Cardiac muscle cell (in vitro differentiated cells and primary cell): ENCODE measurements at places on chromosomes 3 and 15. TPM values are rescaled to one million over a fixed set of nuclear protein-coding genes. Genes with fewer than 3 reads are reported as not detected.
A peak's percentile ranks its signal among the peaks of the same experiment; 100 is the strongest.

DNA sequence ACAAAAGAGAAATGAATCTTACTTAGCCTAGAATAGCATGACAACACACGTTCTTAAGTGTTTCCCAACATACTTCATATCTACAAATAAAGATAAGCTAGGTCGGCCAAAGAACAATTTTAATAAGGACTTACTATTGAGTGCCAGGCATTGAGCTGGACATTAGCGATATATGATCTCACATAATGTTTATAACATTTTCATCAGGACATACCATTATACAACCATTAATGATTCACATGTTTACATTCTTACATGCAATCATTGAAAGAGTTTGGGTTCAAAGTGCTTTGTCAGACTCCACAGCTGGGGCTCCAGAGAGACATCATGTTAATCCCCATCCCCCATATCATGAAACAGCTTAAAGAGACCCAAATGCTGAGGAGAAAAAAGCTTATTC is 189.0 kb downstream of the STT3B start:
- no peak overlapping the region for H3K27ac ChIP-seq
- no peaks in the 10 kb centered on the region for H3K36me3 ChIP-seq
- no peaks in the 10 kb centered on the region for H3K27me3 ChIP-seq
- peaks cover 3% of the 10 kb centered on the region for H3K4me1 ChIP-seq

GRCh38 chr3:44905446-44906157 is 31.2 kb downstream of the TGM4 start:
- no peak overlapping the region for H3K4me3 ChIP-seq
- no peaks in the 10 kb centered on the region for H3K36me3 ChIP-seq
- H3K27me3 ChIP-seq: no peaks in the 10 kb centered on the region
- no peak overlapping the region for H3K27ac ChIP-seq
- H3K4me1 ChIP-seq: peaks cover 1% of the 10 kb centered on the region
- DNase-seq: no peak

GRCh38 chr3:131802029-131802428 is 232.8 kb downstream of the CPNE4 start:
- no peak overlapping the region for H3K27ac ChIP-seq
- H3K36me3 ChIP-seq: no peaks in the 10 kb centered on the region
- H3K4me1 ChIP-seq: no peaks in the 10 kb centered on the region
- H3K4me3 ChIP-seq: no peak overlapping the region

- H3K4me1 ChIP-seq: peaks cover 20% of the 10 kb centered on the region
- DNase-seq: peak; percentile 46
- peak overlapping the region; percentile 99 for H3K27ac ChIP-seq
- peak overlapping the region; percentile 96 for H3K4me3 ChIP-seq
Measured at GRCh38 chr3:136194409-136195257, 1.5 kb downstream of the MSL2 start.

DNA sequence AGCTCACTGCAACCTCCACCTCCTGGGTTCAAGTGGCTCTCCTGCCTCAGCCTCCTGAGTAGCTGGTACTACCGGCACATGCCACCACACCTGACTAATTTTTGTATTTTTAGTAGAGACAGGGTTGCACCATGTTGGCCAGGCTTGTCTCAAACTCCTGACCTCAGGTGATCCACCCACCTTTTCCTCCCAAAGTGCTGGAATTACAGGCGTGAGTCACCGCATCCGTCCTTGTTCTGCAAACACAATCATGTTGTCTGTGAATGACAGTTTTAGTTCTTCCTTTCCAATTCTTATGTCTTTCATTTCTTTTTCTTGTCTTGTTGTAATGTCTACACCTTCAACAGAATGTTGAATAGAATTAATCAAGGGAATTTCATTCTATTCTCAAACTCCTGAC is 16.3 kb upstream of the SMCO1 start:
- DNase-seq: no peak
- H3K27me3 ChIP-seq: no peaks in the 10 kb centered on the region
- no peaks in the 10 kb centered on the region for H3K4me1 ChIP-seq
- H3K36me3 ChIP-seq: no peaks in the 10 kb centered on the region
- no peak overlapping the region for H3K4me3 ChIP-seq

DNA sequence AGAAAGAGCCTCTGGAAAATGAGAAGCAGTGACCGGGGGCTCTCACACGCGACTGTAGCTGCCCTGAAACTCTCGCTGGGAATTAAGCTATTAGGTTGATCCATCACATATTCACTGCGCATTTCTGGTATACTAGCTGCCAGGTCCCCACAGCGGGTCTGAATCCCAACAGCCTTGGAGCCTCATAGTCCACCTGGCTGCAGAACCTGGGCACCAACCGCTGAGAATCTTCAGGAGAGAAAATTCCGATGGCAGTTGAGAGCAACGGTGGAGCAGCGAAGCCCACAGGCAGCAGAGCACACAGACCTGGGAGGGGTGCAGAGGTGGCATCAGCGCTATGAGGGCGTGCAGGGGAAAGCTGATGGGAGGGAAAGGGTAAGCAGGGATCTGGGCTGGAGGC is 75.1 kb downstream of the FAM174B start:
- H3K36me3 ChIP-seq: no peaks in the 10 kb centered on the region
- no peaks in the 10 kb centered on the region for H3K27me3 ChIP-seq
- no peaks in the 10 kb centered on the region for H3K4me1 ChIP-seq
- DNase-seq: no peak
- H3K27ac ChIP-seq: no peak overlapping the region

GRCh38 chr3:130849091-130849552 is 44.8 kb upstream of the ATP2C1 start:
- H3K4me3 ChIP-seq: no peak overlapping the region
- no peak overlapping the region for H3K27ac ChIP-seq
- H3K27me3 ChIP-seq: no peaks in the 10 kb centered on the region
- H3K4me1 ChIP-seq: peaks cover 12% of the 10 kb centered on the region

DNA sequence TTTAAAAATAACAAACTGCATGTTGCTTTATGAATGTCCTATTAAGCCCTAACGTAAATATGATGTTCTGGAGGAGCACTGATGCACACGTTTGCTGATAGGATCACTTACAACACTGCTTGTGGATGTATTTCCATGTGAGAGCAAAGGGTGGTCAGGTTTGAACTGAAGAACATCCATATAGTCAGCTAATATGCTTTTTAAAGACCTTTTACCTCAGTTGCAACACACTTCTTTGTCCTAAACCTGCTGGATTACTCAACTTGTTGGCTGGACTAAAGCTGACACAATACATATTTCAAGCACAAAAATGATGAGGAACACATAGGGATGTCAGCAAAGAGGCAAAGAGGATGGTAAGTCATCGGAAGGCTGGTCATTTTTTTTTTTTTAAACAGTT is 186.6 kb downstream of the TIGIT start:
- no peaks in the 10 kb centered on the region for H3K36me3 ChIP-seq
- no peak overlapping the region for H3K27ac ChIP-seq
- H3K4me3 ChIP-seq: no peak overlapping the region
- no peaks in the 10 kb centered on the region for H3K4me1 ChIP-seq
- DNase-seq: no peak

- peak; percentile 20 for DNase-seq
- no peak overlapping the region for H3K4me3 ChIP-seq
- no peaks in the 10 kb centered on the region for H3K27me3 ChIP-seq
- H3K4me1 ChIP-seq: no peaks in the 10 kb centered on the region
- H3K27ac ChIP-seq: no peak overlapping the region
Measured at GRCh38 chr15:99961011-99961441, 227.8 kb upstream of the LYSMD4 start.

GRCh38 chr3:52181543-52181942 is 16.4 kb upstream of the ALAS1 start:
- DNase-seq: no peak
- no peaks in the 10 kb centered on the region for H3K27me3 ChIP-seq
- no peak overlapping the region for H3K27ac ChIP-seq

- no peak for DNase-seq
- H3K4me1 ChIP-seq: peaks cover 29% of the 10 kb centered on the region
- H3K4me3 ChIP-seq: no peak overlapping the region
Measured at GRCh38 chr15:36365963-36366362, 213.5 kb upstream of the CDIN1 start.

GRCh38 chr15:92907229-92907628 is 7.1 kb downstream of the CHD2 start:
- H3K27me3 ChIP-seq: no peaks in the 10 kb centered on the region
- H3K36me3 ChIP-seq: no peaks in the 10 kb centered on the region
- H3K4me3 ChIP-seq: peak overlapping the region; percentile 4
- no peak for DNase-seq
- peak overlapping the region; percentile 92 for H3K27ac ChIP-seq

DNA sequence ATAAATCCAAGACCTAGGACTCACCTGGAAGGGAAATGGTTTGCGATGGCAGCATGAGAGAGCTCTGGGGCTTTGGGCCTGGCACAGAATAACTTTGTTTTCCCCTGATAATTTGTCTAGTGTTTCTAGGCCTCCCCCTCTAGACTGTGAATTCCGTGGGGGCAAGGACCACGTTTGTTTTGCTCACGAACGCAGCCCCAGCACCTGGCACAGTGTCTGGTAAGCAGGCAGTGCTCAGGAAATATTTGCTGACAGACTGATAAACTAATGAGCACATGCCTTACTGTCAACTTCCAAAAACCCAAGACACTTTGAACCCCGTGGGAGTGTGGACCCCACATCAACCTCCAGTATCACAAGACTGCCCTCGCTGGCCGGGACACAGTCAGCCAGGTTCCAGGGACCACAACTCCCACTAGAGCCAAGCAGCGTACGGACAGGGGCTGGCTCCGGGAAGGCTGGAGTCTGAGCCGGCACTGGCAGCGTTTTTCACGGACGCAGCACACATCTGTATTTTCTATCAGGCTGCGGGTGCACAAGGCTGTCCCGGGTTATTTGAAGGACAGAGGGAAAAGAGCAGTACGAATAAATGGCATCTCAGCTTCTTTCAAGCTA is 146.5 kb downstream of the XXYLT1 start:
- peaks cover 9% of the 10 kb centered on the region for H3K4me1 ChIP-seq
- no peaks in the 10 kb centered on the region for H3K27me3 ChIP-seq
- no peaks in the 10 kb centered on the region for H3K36me3 ChIP-seq
- DNase-seq: no peak
- H3K27ac ChIP-seq: peak overlapping the region; percentile 6

DNA sequence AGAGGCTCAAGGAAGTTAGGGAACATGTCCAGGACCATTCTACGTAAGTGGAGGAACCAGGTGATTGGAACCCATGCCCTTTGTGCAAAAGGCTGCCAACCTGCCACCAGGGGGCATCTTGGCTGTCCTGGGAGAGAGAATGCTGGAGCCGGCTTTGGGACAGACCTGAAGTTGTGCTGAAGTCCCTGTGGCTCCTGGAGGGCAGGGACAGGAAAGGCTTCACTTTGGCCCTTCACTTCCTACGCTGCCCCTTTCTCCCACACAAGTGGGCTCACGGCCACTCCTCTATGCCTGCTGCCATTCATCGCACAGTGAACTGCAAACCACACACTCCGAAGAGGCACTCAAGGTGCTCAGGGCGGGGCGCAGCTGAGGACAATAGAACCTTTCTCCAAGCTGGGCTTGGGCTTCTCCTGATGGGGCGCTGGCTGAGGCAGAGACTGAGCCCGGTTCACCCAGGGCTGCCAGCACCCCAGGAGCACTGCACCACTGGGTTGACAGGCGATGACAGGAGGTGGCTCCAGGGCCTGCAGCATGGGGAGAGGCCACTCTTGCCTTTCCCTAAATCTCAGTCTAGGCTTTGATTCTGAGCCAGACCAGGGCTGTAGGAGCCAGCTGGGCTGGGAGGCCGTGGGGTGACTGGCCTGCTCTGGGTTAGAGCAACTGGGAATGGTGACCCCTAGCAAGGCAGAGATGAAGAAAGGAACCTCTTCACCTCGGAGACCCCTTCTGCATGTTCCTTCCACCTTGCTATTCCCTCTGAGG is 8.4 kb downstream of the SHF start:
- H3K36me3 ChIP-seq: no peaks in the 10 kb centered on the region
- peak; percentile 47 for DNase-seq
- H3K27me3 ChIP-seq: no peaks in the 10 kb centered on the region

DNA sequence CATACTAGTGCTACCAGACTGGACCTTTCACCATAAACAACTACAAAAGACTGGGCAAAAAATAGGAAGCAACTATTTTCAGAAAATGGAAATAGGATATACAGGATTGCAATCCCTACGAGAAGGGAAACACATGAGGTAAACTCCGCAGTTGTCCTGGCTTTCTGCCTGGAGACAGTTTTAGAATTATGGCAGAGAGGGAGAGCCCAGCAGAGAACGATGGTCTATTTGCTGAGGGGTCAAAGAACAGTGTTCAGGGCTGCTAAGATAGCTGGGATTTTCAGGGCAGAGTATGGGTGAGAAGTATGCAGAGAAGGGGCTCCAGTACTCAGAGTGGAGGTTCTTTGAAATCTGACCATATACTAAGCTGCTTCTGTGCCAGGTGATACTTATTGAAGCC is 163.4 kb downstream of the CHDH start:
- no peak overlapping the region for H3K27ac ChIP-seq
- no peak overlapping the region for H3K4me3 ChIP-seq
- no peaks in the 10 kb centered on the region for H3K27me3 ChIP-seq
- DNase-seq: no peak
- peaks cover 36% of the 10 kb centered on the region for H3K4me1 ChIP-seq

DNA sequence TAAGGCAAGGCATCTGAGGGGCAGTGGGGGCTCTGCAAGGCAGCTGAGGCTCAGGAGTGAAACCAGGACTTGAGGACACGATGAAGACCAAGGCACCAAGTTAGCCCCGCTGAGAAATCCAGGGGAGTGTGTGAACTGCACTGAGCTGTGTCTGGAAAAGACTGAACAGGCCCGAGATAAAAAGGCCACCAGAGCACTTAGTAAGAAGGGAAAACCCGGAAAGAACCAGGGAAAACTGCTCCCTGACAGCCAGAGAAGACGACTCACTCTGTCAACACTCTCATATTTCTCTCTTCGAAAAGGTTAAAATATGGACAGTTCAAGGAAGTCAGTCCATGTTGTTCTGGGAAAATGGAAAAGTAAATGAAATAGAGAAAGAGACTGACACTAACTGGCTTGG is 109.0 kb downstream of the SEC22A start:
- DNase-seq: no peak
- peaks cover 3% of the 10 kb centered on the region for H3K27me3 ChIP-seq
- H3K4me1 ChIP-seq: no peaks in the 10 kb centered on the region
- H3K27ac ChIP-seq: no peak overlapping the region

GRCh38 chr15:39631357-39631756 is 50.5 kb downstream of the THBS1 start:
- peaks cover 18% of the 10 kb centered on the region for H3K4me1 ChIP-seq
- H3K4me3 ChIP-seq: no peak overlapping the region
- no peak for DNase-seq
- H3K27me3 ChIP-seq: no peaks in the 10 kb centered on the region
- no peak overlapping the region for H3K27ac ChIP-seq

DNA sequence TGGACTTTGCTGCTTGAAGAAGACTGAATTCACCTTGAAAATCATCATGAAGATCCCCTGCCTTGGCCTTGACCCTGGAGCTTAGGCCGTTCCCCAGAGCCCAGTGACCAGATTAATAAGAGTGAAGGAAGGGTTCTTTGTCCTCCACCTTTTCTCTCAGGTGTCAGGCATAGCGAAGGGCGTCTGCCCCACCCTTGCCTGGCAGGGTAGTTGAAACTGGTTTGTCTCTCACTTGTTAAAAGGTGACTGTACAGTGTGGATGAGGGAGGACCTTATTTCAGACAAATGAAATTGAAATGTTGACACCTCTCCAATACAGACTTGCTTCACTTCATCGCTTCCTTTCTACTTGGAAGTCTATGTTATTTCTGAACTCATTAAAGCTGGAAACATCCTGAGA is 223.7 kb upstream of the BHLHE40 start:
- no peak overlapping the region for H3K27ac ChIP-seq
- no peak overlapping the region for H3K4me3 ChIP-seq
- H3K27me3 ChIP-seq: no peaks in the 10 kb centered on the region
- H3K36me3 ChIP-seq: no peaks in the 10 kb centered on the region

The EFL1 gene
- total RNA-seq: 42.1 and 54.8 TPM in 2 replicates

The FBXL2 gene
- total RNA-seq: 19.0 and 27.6 TPM in 2 replicates

The C3orf33 gene
- total RNA-seq: 4.5 and 5.5 TPM in 2 replicates

The ISLR gene
- 1.6 and 4.1 TPM in 2 replicates for total RNA-seq

The ARPC4 gene
- total RNA-seq: 114 and 136 TPM in 2 replicates

The FANCD2OS gene
- total RNA-seq: not detected in 2 replicates

The KCNMB3 gene
- 0.46 and 2.7 TPM in 2 replicates for total RNA-seq

The KIF23 gene
- 11.2 and 58.9 TPM in 2 replicates for total RNA-seq

The SCAANT1 gene
- not detected in 2 replicates for total RNA-seq

The PLIN1 gene
- 0.32 and 0.57 TPM in 2 replicates for total RNA-seq
